ENCODE measurements at places on chromosomes 16 and 17.

GRCh38 chr17:77526728-77527350, 386.1 kb downstream of the SEC14L1 start:
- DNase-seq = no peak

GRCh38 chr16:70493802-70494201, 29.6 kb downstream of the COG4 start:
- peak; percentile 28 for DNase-seq

DNA sequence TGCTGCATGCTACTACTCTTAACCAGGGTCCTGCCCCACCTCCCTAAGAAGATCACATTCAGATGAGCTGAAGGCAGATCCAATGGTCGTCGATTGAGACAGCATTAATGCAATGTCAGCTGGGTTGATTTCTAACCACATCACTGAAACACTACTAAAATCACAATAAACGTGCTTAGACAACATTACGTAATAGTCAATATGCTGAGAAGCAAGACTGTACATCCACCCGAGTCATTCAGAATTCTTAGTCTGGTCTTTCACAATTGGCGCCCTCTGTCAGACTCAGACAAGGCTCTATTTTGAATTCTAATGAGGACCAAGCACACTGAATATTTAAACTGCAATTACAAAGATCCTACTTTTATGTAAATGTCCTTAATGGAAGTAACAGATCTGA, 205.2 kb downstream of the STX8 start:
- DNase-seq = peak; percentile 62

- DNase-seq = no peak
Observed at GRCh38 chr17:3740611-3741073, 16.9 kb downstream of the HASPIN start.

- DNase-seq = no peak
Observed at GRCh38 chr16:75043175-75043895, 44.5 kb downstream of the ZNRF1 start.

DNA sequence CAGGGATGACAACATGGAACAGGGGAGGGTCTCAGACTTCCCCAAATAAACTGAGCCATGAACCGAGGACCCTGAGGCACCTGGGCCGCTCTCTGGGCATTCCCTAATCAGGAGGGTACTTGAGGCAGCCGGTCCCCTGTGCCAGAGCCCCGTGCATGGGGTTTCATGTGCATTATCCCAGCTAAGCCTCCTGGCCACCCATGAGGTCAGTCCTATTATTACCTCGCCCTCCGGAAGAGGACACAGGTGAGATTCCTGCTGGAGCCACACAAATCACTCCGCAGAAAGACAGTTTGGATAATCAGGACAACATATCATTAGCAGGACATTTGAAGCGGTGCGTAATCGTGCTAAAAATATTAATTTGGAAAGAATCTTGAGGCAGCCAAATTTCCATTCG, 274.0 kb downstream of the PARN start:
- no peak for DNase-seq

DNA sequence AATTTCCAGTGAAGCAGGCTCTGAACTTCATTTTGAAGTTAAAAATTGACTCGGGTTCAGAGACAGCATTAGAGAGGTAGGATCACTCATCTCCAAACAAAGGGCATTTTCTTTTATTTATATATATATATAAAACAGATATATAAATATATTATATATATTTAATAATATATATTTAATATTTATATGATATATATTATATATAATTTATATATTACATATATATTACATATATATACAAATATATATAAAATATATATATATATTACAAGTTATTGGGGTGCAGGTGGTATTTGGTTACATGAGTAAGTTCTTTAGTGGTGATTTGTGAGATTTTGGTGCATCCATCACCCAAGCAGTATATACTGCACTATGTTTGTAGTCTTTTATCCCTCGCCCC, 320.8 kb downstream of the MAP2K6 start:
- no peak for DNase-seq

- DNase-seq = no peak
Observed at GRCh38 chr16:84964386-84965128, 46.8 kb downstream of the ZDHHC7 start.

DNA sequence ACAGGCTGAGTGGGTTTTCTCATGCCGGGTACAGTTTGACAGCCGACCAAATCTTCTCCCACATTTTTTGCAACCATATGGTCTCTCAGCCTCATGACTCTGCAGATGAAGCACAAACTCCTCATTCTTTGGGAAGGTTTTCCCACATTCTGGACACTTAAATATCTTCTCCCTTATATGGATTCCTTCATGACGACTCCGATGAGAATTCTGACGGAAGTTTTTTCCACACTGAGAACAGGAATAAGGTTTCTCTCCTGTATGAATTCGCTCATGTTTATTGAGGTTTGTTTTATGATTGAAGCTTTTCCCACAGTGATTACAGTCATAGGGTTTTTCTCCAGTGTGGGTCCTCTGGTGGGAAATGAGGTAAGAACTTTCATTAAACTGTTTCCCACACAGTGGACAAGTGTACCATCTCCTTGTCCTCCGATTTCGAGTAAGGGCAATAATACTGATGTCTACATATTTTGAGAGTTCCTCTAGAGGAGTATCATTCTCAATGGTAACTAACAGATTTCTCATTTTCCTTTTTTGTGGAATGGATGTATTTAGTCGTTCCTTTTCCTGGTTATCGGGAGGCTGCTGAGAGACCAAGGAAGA, 10.9 kb downstream of the ZNF200 start:
- no peak for DNase-seq

DNA sequence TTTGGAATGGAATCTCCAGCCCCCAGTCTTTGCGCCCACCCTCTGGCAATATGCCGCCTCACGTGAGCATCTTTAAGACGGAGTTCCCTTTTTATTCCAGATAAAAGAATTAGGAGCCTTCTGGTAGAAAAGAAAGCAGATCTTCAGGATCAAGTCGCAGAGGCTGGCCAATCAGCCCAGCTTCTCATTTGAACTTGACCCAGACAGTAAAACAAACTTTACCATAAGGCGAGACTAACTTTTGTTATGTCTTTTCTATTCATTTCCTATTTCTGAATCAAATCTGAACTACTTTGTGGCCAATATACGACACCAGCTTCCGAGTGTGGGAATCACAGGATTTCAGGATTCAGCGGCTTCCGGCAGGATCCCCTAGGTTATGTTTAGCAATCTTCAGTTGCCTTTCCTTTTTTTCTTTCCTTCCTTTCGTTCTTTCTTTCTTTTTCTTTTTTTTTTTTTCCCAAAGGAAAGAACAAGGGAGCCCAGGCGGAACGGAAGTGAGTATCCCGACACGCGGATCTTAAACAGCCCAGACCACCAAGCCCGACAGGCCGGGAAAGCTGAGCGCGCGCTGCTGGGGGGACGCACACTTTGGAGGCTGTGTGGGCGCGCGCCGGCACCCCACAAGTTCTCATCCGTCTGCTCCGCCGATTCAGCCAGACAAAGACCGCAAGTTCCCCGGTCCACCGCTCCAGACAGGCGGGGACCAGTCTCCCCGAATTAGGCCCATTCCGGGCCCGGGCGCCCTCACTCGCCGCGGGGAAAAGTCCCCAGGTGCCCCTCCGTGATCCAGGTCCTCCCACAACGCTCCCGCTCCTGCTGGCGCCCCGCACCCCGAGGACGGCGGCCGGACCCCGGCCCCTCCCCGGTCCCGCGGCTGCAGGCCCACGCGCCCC, 633 bp downstream of the TBC1D16 start:
- DNase-seq = peak; percentile 43

GRCh38 chr17:81511804-81512561, 616 bp downstream of the ACTG1 start:
- DNase-seq = no peak

- peak; percentile 44 for DNase-seq
Observed at GRCh38 chr17:32536736-32537643, 50.2 kb downstream of the CDK5R1 start.

DNA sequence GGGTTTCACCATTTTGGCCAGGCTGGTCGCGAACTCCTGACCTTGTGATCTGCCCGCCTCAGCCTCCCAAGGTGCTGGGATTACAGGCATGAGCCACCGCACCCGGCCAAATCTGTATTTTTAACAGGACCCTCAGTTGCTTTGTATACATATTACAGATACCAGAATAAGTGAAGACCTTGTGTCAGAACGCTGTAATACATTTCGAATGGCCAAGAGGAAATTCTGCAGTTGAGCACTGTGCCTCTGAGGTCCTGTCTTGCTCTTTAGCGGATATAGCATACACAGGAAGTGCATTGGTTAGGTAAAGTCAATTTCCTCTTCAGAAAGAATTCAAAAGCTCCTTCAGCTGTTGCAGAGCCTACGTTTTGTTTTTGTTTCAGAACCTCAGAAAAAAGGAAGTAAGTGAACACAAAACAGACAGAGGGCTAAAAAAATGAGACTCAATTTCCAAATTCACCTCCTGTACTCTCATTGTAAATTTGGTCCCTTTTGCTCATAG, 15.7 kb downstream of the CRLF3 start:
- no peak for DNase-seq

DNA sequence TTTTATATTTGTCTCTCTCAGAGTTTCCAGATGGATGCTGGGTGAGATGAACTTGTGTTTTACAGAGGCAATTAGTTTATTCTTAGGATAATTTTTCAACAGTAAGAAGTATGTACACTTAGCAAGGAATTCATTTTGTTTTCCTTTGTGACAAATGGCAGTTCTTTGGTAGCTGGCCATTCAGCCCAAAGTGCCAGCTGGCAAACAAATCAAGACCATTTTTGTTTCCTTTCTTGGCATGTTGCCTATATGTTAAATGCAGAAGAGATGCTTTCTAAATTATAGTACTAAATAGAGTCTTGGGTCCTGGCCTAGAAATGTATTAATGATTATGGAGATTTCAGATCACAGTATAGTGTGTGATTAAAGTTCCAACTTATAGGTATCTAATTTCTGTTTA, 337.1 kb downstream of the CNTNAP4 start:
- no peak for DNase-seq

DNA sequence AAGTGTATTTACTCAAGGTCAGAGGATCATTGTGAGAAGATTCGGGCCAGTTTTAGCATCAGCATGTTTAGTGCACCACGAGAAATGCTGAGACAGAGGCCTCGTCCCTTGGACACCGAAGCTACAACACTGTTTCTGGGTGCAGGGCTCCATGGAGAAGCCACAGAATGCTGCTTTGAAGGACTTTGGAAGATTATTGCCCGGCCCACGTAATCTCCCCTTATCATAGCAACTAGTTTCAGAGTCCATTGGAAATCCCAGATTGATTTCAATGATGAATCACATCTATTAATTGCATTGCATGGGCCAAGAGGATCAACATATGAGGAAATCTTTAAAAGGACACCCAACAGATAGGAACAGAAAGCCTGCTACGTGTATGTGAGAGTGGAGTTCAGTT, 156.0 kb downstream of the MAF start:
- DNase-seq = no peak

DNA sequence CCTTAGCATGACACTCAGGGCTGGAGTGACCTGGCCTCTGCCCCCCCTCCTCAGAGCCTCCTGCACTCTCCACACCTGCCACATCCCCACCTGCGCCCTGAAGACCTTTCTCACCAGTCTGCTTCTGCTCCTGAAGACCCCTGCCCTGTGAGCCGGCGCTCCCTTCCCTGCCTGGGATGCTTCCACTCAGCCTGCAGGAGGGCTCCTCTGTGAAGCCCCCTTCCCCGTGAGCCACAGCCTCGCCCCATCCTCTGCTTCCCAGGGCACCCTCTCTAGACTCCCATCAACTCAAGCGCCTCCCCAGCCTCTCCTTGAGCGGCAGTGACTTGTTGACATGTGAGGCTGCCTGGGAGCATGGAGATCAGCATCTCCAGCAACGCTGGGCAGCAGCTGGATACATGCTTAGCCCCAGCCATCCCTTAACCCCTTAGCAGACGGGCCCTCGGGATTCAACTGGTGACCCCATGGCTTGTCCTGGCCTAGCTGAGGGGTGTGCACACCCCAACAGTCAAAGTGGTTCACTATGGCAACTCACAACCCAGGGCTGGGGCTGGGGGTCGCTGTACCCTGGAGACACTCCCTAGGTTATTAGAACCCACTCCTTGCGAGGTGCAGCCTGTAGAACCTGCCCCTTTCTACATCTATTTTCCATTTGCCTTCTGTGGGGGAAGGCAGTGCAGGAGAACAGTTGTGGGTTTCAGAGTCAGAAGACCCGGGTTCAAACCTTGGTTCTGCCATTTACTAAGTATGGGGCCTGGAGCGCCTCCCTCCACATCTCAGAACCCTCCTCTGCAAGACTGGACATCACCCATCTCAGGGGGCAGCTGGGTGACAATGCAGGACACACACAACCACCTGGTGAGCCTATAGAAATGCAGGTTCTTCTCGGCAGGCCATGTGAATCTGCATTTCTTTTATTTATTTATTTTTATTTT, 21.5 kb downstream of the TMEM235 start:
- DNase-seq = no peak

DNA sequence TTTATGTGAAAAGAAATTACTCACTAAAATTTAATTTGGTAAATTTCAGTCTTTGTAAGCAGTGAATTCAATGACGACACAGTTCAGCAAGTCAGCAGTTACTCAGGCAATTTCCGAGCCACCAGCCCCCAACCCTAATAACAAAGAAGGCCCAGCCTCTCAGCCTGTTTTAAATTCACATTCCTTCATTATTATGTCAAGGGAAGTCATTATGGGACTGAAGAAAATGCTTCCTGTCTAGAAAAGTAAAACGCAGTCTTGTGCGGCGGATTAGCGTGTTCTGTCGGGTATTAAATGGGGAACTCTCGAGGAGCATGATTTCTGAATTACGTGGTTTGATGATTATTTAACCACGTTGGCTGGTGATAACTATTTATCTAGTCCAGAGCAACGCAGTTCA, 177.6 kb downstream of the AIPL1 start:
- DNase-seq = peak; percentile 16

GRCh38 chr17:44111777-44112176, 11.7 kb downstream of the HDAC5 start:
- DNase-seq = no peak

GRCh38 chr16:46757339-46758050, 9.4 kb upstream of the MYLK3 start:
- DNase-seq = peak; percentile 7

DNA sequence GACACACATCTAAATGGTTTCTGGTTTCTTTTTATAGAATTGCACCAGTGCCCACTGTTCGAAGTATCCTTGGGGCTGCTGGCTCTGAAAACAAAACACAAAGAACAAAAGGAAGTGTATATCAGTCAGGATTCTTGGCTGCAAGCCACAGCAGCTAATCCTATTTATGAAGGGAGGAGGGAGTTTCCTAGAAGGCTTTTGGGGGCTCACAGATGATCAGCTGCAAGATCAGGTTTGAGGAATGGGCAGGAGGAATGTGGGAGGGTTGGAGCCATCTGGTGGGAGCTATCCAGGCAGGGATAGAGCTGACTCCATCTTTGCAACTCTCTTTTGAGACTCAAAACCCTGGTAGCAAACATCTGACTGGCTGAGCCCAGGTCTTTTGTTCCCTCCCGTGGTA, 118.3 kb upstream of the EEF2KMT start:
- DNase-seq = no peak
